ENCODE measurements at places on chromosomes 16 and 17.
A peak's percentile ranks its signal among the peaks of the same experiment; 100 is the strongest.

- peak; percentile 81 for DNase-seq
Observed at GRCh38 chr16:89106533-89107202, 13.0 kb downstream of the ACSF3 start.

- DNase-seq, result no peak
Observed at GRCh38 chr17:62094175-62094574, 29.1 kb upstream of the MED13 start.

GRCh38 chr16:23702951-23703350 is 10.1 kb downstream of the ERN2 start:
- no peak for DNase-seq

DNA sequence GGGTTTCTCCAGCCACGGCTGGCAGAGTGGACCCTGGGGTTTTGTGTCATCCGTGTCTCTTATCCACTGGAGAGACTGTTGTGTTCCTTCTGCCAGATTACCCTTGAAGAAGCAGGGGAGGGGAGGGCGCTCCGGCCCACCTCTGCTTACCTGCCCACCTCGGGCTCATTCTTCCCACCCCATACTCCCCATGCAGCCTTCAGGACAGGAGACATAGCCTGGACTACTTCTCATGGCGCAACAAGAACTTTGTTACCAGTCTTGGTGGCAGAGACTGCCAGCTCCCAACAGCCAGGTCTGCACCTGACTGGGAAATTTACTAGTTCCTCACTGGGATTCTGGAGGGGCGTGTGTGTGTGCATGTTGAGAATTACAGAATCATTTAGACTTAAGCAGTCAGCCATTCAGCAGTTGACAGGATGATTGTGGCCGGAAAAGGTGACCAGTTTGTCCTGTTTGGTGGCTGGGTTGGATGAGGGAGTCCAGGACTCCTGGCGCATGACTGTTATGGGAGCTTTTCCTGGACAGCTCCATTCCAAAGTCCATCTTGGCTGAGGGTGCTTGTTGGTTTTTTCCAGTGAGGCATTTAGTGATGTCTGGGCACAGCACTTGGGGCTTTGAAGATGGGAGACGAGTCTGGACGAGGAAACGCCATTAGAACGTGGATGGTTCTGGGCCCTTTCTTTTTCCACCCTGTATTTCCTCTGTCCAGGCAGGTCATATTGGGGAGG is 8.7 kb downstream of the GSE1 start:
- no peak for DNase-seq

GRCh38 chr17:4833178-4833940 is at the start of gene MINK1:
TSS of gene MINK1 (plus strand) at chr17:4833340. CDS start at chr17:4833584, 244 bp downstream.
- peak; percentile 88 for DNase-seq

DNA sequence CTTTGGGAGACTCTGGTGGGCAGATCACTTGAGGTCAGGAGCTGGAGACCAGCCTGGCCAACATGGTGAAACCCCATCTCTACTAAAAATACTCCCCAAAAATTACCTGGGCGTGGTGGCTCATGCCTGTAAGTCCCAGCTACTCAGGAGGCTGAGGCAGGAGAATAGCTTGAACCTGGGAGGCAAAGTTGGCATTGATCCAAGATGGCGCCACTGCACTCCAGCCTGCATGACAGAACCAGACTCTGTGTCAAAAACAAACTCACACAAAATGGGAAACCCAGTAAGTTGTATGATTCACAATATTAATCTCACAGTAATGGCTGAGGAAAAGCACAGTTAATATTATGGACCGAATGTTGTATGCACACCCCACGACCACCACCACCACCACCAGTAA is 24.3 kb downstream of the WSB1 start:
- no peak for DNase-seq

DNA sequence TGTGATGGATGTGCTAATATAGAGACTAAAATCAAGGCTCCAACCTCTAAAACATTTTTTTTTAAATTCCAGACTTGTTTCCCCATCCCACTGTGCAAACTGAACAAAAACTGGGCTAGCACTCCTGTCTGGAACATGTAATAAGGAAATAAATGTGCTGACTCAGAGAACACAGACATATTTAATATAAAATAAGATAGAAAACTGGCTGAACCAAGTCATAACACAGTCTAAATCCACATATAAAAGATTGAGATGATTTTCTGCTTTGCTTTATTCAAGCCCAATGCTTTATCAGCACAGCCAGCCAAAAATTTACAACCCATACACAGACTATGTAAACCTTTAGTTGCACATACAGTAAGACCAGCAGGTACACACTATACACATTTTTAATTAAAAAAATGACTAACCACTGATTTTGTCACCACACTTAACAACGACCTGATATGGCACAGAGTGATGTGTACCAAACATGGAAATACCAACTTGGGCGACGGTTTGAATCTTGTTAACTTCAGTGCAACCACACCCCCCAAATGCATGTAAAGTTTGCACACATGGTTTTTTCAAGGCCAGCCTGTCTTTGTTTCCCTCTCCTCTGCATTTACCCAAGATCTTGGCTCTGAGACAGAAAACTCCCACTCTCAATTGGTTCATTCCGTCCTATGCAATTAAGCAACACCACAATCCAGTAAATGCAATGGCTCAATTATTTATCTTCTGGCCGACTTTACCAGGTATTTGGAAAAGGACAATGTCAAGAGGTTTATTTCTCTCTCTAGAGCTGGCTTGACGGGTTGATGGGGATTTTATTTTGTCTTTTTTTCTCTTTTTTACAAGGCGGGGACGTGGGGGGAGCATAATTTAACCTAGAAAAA is 1.2 kb downstream of the STAT3 start:
- DNase-seq, result no peak

DNA sequence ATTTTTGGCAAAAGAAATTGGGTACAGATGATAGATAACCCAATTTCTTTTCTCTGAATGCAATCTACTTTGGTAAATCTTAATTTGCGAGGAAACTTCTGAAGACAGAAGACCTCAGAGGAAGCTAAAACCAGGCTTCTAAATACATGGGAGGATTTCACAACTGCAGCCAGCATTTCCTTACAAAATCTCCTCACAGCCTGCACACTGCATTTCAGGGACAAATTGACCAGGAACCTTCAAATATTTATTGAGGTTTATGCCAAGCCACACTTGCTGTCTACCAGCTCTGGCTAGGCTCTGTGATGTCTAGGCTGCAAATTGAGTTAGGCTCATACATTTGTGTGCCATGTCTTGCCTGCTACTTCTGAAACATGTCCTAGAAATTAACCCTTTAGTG is 167.3 kb upstream of the CDH5 start:
- DNase-seq, result no peak

DNA sequence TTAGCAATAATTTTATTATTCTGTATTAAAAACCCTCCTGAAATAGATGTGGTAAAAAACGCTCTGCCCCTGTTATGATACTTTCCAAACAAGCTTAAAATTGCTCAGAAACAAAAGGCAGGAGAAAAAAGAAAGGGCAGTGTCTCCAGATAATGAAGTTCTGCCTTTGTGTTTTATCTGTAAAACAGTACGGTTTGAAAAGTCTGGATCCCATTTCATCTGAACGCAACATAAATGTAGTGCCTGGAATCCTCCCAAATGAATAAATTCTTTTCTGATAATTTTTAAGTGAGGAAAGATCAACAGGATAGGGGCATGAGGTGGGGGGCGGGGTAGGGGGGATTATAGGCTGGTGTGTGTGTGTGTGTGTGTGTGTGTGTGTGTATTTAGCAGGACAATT is 87.5 kb upstream of the SOX9 start:
- DNase-seq, result no peak

GRCh38 chr17:60947100-60947499 is 269.4 kb downstream of the BCAS3 start:
- no peak for DNase-seq

GRCh38 chr17:57604771-57605674 is 140.1 kb downstream of the CCDC182 start:
- peak; percentile 67 for DNase-seq

DNA sequence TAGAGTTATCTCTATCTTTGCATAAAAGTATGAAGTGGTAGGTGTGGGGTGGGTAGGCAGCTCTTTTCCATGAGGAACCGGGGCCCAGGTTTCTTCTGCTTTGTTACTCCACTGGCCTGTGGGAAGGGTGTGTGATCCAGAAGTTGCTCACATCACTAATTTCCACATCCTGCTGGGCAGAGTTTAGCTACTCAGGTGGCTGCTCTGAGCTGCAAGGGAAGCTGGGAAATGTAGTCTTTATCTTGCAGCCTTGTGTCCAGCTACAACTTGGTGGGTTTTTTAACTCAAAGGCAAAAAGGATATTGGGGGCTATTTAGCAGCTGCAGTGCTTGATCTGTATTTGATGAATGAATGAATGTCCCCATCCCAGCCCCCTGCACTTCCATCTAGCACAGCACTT is 335.3 kb downstream of the SNX29 start:
- no peak for DNase-seq

GRCh38 chr17:81631482-81631881 is 5.4 kb downstream of the NPLOC4 start:
- no peak for DNase-seq

- DNase-seq, result no peak
Observed at GRCh38 chr17:50443505-50443974, 17.5 kb downstream of the ACSF2 start.

- DNase-seq, result no peak
Observed at GRCh38 chr16:88534638-88535190, 35.5 kb upstream of the ZC3H18 start.

GRCh38 chr17:7101531-7101930 is 13.1 kb downstream of the ASGR2 start:
- DNase-seq, result no peak

GRCh38 chr16:57110937-57111336 is 18.6 kb downstream of the CPNE2 start:
- no peak for DNase-seq

Data from dorsolateral prefrontal cortex (tissue), 122 donors.